Endodermal cell (in vitro differentiated cells): ENCODE measurements at places on chromosomes 12 and 14.

GRCh38 chr12:57368349-57369095 lies 62.3 kb downstream of the R3HDM2 start:
- no peaks in the 10 kb centered on the region for H3K4me1 ChIP-seq
- peaks cover 11% of the 10 kb centered on the region for H3K36me3 ChIP-seq
- no peak for DNase-seq
- H3K4me3 ChIP-seq, result peak overlapping the region; percentile 48

GRCh38 chr14:39212693-39213092 lies 21.0 kb upstream of the MIA2 start:
- H3K4me1 ChIP-seq, result no peaks in the 10 kb centered on the region
- H3K4me3 ChIP-seq, result no peak overlapping the region
- H3K36me3 ChIP-seq, result no peaks in the 10 kb centered on the region
- no peak overlapping the region for H3K27ac ChIP-seq
- no peaks in the 10 kb centered on the region for H3K27me3 ChIP-seq

- H3K27ac ChIP-seq, result no peak overlapping the region
- H3K4me3 ChIP-seq, result no peak overlapping the region
- no peaks in the 10 kb centered on the region for H3K27me3 ChIP-seq
- no peak for DNase-seq
Measured at GRCh38 chr12:25801734-25802133, 156.7 kb upstream of the RASSF8 start.

DNA sequence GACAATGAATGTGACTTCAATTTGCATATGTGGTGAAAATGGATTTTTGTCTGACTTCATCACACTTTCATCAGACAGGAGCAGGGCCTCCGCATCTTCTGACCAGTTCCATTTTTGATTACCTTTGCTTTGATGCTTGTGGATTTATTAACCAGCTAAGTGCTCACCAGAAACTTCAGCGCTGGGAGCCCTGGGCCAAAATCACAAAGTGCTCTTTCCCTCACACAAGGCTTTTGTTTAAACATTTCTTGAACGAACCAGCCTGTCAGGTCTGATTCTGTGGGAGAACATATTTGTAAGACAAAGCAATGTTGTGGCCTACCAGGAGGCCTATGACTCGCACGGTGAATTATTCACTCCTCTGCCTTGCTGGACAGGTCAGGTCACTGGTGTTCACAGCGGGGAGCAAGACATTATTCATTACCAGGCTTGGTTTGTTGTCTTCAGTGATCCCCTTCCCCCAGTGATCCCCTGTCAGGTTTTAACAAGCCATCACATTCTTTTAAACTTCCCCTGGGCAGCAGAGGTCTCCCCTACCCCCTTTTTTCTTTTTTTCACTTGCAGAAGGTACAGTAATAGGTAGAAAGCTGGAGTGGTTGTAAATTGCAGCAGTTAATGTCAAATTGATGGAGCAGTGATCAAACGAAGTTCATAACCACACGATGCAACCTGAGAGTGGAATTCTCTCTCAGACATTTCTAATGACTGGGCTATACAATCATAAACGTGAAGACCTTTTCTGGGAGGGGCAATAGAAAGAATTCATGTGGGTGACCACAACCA lies 167.5 kb upstream of the PRICKLE1 start:
- no peaks in the 10 kb centered on the region for H3K36me3 ChIP-seq
- H3K4me1 ChIP-seq, result peaks cover 3% of the 10 kb centered on the region
- no peaks in the 10 kb centered on the region for H3K27me3 ChIP-seq
- H3K4me3 ChIP-seq, result peak overlapping the region; percentile 39
- DNase-seq, result peak; percentile 96
- peak overlapping the region; percentile 60 for H3K27ac ChIP-seq

DNA sequence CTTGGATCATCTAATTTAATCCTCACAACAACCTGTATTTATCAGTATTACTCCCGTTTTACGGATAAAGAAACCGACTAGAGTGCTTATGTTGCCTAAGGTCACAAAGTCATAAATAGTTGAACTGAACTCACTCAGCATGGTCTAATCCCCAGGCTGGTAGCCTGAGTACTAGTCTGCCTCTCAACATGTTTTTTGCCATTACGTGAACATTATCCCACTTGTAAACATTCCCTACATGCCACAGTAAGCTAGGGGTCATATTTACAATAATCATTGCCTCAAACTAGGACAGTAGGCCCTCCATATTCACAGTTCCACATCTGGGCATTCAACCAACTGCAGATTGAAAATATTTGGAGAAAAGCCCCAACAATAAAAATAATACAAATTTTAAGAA lies 12.1 kb downstream of the SNRPF start:
- H3K4me1 ChIP-seq, result no peaks in the 10 kb centered on the region
- no peak overlapping the region for H3K27ac ChIP-seq
- no peak overlapping the region for H3K4me3 ChIP-seq
- no peak for DNase-seq
- peaks cover 39% of the 10 kb centered on the region for H3K36me3 ChIP-seq

DNA sequence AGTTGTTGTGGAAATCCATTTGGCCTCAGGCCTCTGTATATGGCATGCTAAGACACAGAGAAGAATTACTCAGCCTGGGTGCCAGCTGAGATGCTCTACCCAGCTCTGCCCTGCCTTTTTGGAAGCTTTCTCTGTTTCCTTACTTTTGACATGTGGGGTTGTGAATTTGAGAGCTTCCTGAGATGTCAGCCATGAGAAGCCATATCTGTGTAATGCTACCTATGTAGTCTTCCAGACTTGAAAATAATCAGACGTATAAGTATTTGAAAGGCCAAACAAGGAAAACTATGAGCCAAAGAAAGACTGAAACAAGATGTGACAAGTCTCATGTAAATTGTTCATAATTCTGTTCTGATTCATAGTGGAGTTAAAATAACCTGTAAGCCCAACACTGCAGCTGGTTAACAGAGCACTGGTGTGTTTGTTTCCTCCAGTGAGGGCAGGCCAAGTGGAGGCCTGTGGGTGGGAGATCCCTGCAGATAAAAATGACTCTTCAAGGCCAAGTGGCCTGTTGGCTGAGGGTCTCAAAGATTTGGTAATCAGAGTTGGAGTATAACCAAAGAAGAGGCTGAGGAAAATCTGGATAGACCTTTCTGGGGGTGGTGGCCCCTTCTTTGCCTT lies 94.0 kb downstream of the TMX1 start:
- H3K27me3 ChIP-seq, result no peaks in the 10 kb centered on the region
- no peak overlapping the region for H3K4me3 ChIP-seq
- no peaks in the 10 kb centered on the region for H3K36me3 ChIP-seq

GRCh38 chr14:99264691-99265450 lies 7.1 kb downstream of the BCL11B start:
- DNase-seq, result no peak
- H3K27me3 ChIP-seq, result peaks cover 12% of the 10 kb centered on the region
- peaks cover 37% of the 10 kb centered on the region for H3K4me1 ChIP-seq
- H3K36me3 ChIP-seq, result no peaks in the 10 kb centered on the region
- no peak overlapping the region for H3K4me3 ChIP-seq

DNA sequence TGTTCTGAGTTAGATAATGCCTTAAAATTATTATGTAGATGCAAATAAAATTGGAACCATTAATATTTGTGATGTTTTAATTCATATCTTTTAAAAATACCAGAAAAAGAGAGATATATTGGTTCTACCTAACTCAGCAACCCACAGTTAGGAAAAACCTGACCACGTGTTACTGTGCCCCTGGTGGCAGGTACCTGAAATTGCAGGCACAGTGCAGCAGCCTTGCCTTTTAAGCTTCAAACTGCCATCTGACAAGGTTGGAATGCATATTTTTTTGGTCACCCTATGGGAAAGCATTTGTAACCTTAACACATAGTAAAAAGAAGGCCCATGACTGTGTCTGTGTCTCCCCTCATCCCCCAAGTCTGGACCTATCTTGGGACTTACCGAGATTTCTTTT lies 109.4 kb upstream of the NOS1 start:
- no peaks in the 10 kb centered on the region for H3K4me1 ChIP-seq
- H3K27me3 ChIP-seq, result no peaks in the 10 kb centered on the region
- peak; percentile 64 for DNase-seq
- no peaks in the 10 kb centered on the region for H3K36me3 ChIP-seq
- H3K27ac ChIP-seq, result no peak overlapping the region

- DNase-seq, result no peak
- H3K4me3 ChIP-seq, result no peak overlapping the region
- no peak overlapping the region for H3K27ac ChIP-seq
- H3K36me3 ChIP-seq, result no peaks in the 10 kb centered on the region
- no peaks in the 10 kb centered on the region for H3K4me1 ChIP-seq
Measured at GRCh38 chr14:102514987-102515733, 5.6 kb upstream of the ANKRD9 start.

DNA sequence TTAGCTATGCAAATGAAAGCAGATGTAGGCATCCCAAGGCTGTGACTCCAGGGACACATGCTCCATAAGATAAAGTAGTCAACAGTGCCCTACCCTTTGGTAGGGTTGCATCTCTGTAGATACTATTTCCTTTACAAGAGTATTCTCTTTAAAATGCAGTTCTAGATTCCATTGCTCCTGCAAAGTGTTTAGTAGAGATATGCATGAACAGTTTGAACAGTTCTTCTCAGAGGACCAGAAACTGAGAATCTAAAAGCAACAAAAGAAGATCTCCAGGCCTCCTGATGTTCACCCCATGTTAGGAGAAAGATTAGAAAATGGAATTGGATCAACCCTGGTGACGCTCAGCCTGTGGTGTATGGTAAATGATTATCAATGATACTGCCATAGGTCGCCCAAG lies 121.2 kb downstream of the KCNK10 start:
- no peak overlapping the region for H3K4me3 ChIP-seq
- H3K4me1 ChIP-seq, result no peaks in the 10 kb centered on the region
- no peak for DNase-seq
- H3K36me3 ChIP-seq, result no peaks in the 10 kb centered on the region

DNA sequence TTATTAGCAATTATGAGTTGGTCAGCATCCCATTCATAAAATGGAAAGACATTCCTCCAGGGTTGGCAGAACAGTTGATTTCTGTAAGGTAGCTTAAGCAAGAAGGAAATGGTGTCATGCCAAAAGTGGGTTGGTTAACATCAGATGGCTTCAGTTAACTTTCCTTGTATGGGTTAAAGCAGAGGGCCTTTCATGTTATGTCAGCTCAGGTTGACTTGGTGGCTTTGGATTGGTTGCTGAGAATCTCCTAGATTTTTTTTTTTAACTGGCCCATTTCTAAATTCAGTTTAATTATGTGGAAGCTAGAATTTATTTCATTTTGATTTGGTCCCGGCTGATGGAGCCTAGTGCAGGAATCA lies 87.8 kb downstream of the BBS10 start:
- no peaks in the 10 kb centered on the region for H3K36me3 ChIP-seq
- H3K27ac ChIP-seq, result no peak overlapping the region
- peaks cover 17% of the 10 kb centered on the region for H3K27me3 ChIP-seq
- H3K4me3 ChIP-seq, result no peak overlapping the region
- DNase-seq, result no peak
- H3K4me1 ChIP-seq, result peaks cover 6% of the 10 kb centered on the region

GRCh38 chr14:32449648-32450047 lies 120.5 kb downstream of the AKAP6 start:
- H3K27ac ChIP-seq, result no peak overlapping the region
- H3K36me3 ChIP-seq, result no peaks in the 10 kb centered on the region
- H3K27me3 ChIP-seq, result no peaks in the 10 kb centered on the region
- DNase-seq, result no peak
- no peak overlapping the region for H3K4me3 ChIP-seq

- no peak overlapping the region for H3K4me3 ChIP-seq
- no peak for DNase-seq
- H3K27ac ChIP-seq, result peak overlapping the region; percentile 88
- H3K27me3 ChIP-seq, result no peaks in the 10 kb centered on the region
- peaks cover 5% of the 10 kb centered on the region for H3K36me3 ChIP-seq
- no peaks in the 10 kb centered on the region for H3K4me1 ChIP-seq
Measured at GRCh38 chr12:124532331-124532750, 35.1 kb downstream of the NCOR2 start.

DNA sequence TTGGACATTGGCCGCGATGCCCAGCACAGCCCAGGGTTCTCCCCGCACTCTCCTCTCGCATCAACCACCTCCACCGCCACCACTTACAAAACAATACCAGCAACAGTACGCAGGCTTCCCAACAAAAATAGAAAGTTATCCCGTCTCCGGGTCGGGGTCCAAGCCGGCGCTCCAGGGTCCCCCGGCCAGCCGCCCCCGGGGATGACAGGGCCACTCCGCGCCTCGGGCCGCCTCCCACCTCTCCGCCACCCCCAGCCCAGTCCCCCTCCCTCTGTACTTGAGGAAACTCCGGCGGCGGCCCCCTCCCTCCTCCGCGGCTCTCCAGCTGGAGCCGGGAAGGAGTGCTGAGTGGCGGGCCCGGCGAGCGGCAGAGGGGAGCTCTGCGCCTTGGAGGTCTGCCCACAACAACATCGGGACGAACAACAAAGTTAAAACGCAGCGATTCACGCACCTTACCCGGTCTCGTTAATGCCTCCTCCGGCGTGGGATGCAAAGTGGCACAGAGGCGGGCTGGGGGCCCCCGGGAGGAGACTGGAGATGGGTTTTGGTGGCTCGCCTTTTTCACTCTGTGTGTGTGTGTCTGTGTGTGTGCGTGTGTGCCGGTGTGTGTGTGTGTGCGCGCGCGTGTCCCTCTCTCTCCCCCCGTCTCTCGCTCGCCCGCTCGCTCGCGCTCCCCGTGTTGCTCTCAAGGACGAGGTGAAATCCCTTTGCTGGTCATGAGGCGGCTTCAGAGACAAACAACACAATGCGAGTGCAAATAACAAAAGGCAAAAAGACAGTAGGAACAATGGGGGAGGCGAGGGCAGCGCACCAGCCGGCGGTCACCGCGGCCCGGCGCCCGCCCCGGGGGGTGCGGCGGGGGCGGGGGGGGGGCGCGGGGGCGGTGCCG lies 386.8 kb downstream of the BCAT1 start:
- peak overlapping the region; percentile 86 for H3K4me3 ChIP-seq
- H3K27ac ChIP-seq, result peak overlapping the region; percentile 92
- no peaks in the 10 kb centered on the region for H3K36me3 ChIP-seq
- DNase-seq, result peak; percentile 94

DNA sequence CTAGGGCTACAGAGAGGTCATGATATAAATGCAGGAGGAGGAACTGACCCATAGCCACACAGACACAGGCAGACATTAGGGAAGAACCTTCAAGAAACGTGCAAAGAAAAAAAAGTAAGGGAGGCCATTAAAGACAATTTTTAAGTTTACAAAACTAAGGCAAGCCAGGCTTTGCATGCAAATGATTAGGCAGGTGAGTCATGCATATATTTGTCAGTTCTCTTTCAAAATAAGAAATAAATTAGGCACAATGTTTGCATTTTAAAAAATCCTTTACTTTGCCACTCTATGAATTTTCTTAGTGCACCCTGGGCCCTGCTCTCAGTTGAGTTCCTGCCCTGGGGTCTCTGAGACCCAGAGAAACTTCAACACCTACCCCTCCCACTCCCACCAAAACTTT lies 75.0 kb downstream of the PRMT8 start:
- H3K36me3 ChIP-seq, result no peaks in the 10 kb centered on the region
- H3K4me3 ChIP-seq, result no peak overlapping the region
- no peak overlapping the region for H3K27ac ChIP-seq
- H3K4me1 ChIP-seq, result no peaks in the 10 kb centered on the region

DNA sequence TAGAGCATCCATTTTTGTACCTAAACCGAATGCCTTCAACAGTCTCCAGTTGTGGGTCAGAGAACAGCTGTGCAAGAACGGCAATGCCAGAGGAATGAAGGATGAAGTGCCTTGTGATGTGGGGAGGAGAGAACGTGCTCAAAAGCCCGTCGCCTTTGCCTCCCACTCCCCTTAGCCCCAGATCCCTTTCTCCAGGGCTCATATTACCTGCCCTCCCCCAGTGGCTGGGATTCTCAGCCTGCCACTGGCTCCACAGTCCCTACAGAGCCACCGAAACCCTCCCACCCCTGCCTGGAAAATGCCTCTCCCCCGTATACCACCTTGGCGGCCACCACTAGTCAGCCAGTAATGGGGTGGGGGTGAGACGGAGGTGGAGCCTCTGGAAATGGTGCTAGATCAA lies 158.5 kb downstream of the ZFP36L1 start:
- no peak overlapping the region for H3K4me3 ChIP-seq
- H3K4me1 ChIP-seq, result no peaks in the 10 kb centered on the region
- H3K27me3 ChIP-seq, result no peaks in the 10 kb centered on the region
- DNase-seq, result peak; percentile 45
